ENCODE measurements at places on chromosomes 3 and 15.

- DNase-seq: no peak
Observed at GRCh38 chr3:47443611-47443995, 32.1 kb downstream of the SCAP start.

- DNase-seq: no peak
Observed at GRCh38 chr3:40340541-40341170, 31.1 kb downstream of the EIF1B start.

DNA sequence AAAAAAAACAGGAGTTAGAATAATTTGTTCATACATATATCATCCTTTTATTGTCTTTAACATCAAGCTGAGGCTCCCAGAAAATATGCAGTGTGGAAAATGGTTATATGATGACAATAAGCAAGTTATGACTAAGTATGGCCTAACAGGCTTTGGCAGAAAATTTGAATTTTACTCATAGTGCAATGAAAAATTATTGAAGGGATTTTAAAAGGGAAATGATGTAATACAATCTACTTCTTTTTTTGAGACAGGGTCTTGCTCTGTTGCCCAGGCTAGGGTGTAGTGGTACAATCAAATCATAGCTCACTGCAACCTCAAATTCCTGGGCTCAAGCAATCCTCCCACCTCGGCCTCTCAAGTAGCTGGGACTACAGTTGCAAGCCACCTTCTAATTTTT lies 78.7 kb downstream of the FAIM start:
- DNase-seq: no peak

- no peak for DNase-seq
Observed at GRCh38 chr3:50189274-50189673, 2.1 kb upstream of the GNAT1 start.

GRCh38 chr3:188602111-188602510 lies 448.2 kb downstream of the LPP start:
- no peak for DNase-seq

DNA sequence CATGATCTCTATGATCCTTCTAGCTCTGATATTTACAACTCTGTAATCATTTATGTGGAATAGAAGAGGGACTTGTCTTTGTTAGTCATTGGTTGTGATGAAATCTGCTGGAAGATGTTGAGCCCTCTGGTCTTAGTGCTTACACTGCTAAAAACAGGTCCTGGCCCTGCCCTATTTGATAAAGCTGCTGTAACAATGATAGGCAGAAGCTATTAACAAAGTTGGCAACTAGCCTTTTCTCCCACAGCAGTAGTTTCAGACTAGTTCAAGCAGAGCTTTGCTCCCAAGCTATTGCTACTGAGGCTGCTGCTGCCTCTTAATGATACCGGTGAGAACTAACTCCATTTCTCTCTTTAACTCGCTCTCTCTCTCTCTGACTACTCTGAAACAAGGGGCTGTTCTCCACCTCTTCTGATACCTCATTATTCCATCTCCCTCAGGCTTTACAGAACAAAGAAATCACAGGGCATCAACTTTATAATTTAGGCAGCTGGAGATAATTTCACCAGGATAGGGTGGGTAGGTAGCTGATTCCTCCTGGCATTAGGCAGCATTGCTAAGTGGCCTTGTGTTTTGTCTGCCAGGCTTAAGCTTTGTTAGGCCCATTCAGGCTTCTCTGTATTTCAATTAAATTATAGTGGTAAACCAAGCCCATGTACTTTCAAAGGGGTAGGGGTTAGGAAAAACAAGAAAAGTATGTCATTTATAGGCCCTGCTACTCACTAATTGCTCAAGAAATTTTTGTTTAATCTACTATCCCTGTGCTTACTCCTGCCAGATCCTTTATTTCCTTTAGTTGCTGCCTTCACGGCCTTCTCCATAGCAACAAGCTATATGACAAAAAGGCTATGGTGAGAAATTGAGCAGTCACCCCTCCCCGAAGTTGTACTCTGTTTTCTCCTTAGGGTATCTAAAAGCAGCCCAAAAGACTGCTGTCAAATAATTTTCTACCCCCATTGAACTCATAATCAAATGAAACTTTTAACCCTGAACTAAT lies 139.6 kb downstream of the RBPMS2 start:
- no peak for DNase-seq

DNA sequence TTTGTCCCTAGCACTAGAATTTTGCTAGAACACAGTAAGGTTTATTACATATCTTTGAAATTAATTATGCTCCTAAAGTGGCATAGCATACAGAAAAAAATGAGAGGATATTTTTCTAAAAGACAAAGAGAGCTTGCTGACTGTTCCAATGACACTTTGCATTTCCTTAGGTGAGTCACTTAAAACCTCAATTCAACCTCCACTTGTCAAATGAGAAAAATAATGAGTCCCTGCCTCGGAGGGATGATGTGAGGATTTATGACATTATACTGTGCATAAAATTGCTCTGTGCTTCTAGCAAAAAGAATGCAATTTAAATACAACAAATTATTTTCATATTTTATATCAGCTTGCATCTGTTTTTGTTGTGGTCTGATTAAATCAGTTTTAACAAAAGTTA lies 1417.0 kb upstream of the ALCAM start:
- no peak for DNase-seq

GRCh38 chr3:97822359-97822775 lies 556 bp downstream of the CRYBG3 start:
- no peak for DNase-seq

- DNase-seq: no peak
Observed at GRCh38 chr3:184348057-184348382, 10.6 kb downstream of the FAM131A start.

DNA sequence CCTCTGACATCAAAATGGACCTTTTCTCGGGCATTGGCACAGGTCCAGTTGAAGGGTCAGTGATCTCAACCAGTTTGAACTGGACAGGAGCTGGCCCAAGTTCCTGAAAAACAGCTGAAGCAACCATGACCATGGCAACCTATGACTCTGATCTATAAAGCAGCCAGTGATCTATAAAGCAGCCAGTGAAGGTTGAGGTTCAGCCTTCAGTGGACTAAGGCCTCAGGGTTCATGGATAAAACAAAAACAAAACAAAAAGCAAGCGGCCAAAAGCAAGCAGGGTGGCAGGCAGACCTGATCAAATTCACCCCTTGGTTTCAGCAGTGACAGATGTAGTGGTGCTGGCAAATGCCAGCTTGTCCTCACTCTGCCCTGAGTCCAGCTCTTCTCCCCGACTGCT lies 10.0 kb upstream of the CHRNB4 start:
- DNase-seq: no peak

DNA sequence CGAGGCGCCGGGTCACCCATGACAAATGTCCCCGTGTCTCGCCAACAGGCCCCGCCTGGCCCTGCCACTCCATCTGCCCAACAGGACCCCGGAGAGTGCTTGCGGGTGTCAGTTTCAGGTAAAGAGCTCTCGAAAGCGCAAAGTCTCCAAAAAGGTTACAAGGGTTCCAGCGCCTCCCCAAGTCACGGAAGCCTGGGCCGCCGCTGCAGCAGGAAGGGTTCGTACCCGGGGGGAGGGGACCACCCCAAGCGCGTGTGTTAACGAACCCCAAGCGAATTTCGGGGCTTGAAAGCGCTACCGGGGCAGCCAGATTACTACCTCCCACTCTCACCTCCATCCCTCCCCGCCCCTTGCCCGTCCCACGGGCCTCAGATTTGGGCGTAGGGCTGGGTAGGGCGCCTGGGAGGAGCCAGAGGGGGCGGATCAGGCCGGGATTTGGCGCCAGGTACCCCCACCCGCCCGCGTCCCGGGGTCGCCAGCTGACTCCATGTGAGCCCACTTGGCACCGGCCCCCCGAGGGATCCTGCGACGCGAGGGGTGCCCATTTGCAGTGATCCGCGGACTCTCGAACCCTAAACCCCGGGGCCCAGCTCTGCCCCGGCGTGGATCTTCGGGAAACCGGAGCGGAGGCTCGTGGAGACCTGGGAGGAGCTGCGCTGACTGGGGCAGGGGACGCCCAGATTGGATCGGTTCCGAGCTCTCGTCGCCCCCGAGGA lies 85.9 kb downstream of the NR2F2 start:
- no peak for DNase-seq

- no peak for DNase-seq
Observed at GRCh38 chr3:134598763-134599545, 51.9 kb downstream of the KY start.
